ENCODE measurements at places on chromosomes 12 and 14.
A peak's percentile ranks its signal among the peaks of the same experiment; 100 is the strongest.

- DNase-seq = peak; percentile 42
These were observed 15.8 kb upstream of the CPNE8 start for GRCh38 chr12:38921025-38921677.

GRCh38 chr14:69132513-69133181 is 20.3 kb downstream of the DCAF5 start:
- no peak for DNase-seq

DNA sequence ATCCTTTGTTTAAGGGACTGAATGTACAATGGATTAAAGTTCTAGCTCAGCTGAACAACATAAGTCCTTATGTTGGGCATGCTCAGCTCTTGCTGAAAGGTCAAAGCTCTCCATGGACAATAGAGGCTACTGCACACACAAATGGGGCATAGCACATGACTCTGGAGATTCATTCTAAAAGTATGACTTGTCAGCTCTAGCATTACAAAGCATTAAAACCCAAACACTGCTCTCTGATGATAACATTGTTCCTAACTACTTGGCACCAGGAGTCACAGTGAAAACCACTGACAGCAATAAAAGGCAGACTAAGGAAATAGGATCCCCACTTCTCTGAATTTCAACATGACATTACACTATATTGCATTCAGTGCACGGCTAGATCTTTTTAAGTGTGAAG is 21.9 kb upstream of the FSCB start:
- no peak for DNase-seq

- DNase-seq = no peak
These were observed 145.7 kb downstream of the SAMD4A start for GRCh38 chr14:54712465-54713200.

DNA sequence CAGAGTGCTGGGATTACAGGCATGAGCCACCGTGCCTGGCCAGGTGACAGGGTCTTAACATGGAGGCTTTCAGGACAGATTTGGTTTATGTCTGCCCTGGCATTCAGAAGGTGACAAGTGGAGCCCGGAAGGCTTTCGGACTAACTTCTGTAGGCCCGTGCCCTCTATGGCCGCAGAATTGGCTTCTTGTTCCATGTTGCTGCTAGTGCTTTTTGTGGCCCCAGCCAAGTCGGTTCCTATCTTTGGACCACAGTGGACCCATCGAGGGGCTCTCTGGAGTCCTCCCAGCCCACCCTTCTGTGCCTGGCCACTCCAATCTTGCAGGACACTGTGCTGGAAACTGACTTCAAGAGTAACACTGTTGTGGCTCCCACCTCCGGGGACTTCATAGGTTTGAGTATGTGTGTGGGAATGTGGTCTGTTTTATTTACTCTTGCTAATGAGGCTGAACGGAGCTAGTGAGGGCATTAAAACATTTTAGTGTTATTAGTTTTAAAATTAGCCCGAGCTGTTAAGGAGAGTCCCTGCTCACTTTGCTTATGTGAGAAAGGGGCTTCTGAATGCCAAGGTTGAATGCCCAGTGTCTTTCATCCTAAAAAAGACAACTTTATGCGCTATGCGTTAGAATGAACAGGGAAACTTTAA is 245.9 kb downstream of the CACNA1C start:
- no peak for DNase-seq

GRCh38 chr12:40104461-40105264 is 1.2 kb downstream of the SLC2A13 start:
- DNase-seq = peak; percentile 1

DNA sequence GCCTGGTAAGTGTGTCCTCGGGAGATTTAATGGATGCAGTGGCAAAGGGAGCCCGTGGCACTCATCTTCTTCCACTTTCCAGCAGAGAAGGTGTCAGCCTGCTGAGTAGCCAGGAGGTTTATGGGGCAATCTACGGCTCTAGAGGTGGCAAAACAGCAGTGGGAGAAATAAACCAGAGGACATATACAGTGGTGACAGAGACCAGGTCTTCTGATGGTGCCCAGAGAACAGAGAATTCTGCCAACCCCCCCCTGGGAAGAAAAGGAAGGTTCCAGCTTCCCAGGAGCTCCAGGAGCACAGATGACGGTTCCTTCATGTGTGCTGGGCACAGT is 43.0 kb downstream of the SMIM41 start:
- no peak for DNase-seq

- DNase-seq = no peak
These were observed 37.2 kb downstream of the ATP2B1 start for GRCh38 chr12:89671469-89671868.

DNA sequence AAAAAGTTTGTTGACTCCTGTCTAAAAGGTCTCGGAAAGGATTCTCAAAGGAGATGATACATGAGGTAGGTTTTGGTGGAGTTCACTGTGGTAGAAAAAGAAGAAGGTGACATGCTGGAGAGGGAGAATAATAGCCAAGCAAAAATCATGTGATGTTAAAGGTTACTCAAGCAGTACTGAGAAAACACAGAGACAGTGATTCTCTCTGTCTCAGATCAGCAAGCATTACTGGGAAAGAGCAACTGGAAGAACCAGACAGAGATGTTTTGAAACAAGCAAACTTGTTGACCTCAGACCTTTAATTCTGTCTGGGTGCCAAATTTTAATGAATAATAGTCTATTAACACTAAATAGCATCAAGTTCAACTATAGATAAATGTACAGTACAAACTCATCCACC is 183.5 kb upstream of the PLEKHG7 start:
- no peak for DNase-seq

GRCh38 chr12:49092816-49093406 is 1.7 kb downstream of the DHH start:
- no peak for DNase-seq
